Stimulated activated CD8-positive, alpha-beta memory T cell treated with anti-CD3 and anti-CD28 coated beads, Interleukin-4, amount 100 ng/mL, for 48 hours (primary cell): ENCODE measurements at places on chromosomes 7 and 10.

DNA sequence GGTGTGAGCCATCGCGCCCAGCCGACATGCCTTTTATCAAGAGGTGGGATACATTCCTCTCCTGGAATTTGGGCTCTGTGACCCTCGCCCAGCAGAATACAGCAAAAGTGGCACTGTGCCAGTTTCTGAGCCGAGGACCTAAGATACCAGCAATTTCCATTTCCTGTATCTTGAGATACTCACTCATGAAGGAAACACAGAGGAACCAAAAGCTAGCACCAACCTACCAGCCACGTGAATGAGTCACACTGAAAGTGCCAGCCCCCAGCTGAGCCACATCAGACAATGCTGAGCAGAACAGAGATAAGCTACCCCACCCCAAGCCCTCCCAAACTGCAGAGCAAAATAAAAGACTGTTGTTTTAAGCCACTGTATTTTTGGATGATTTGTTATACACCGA lies 56.3 kb downstream of the CACUL1 start:
- DNase-seq: peak; percentile 79

- DNase-seq: no peak
Measured at GRCh38 chr7:4724648-4725013, 42.5 kb downstream of the FOXK1 start.

DNA sequence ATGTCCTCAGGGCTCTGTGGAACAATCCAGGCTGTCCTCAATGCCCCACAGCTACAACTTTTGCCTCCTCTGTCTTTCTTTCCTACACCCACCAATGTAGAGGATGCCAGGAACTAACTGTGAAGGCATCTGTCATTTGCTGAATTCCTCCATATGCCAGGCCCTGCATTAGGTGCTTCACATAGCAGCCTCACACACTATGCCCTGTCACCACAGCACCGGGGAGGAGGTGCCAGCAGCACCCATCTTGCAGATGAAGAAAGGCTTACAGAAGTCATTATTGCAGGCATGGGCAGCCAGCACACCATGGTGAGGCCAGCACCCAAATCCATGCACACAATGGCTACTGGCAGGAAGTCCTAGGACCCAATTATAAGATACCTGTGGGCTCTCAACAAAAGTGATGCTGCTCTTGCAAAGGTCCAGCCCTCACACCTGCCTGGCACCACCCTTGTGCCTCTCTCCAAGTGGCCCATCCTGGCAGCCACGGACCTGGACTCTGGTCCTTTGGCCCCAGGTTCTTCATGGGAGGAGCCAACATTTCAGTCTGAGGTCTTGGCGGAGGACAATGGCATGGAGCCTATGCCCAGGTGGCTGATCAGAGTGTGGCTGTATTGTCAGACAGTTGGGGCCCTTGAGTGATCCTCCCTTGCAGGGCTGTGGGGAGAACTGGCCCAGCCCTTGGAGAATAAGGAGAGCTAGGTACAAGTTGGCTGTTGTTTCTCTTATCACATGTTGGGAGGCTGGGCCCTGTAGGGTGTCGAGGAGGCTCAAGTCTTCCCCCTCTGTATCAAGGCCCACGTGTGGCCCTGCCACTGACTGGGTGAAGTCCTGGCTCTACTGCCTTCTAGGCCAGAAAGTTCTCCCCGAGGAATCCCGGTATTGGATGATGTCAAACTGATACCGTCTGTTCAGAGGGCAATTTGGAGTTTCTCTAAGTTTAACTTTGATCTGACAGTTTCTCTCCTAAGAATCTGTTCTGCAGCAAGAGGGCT lies 14.4 kb upstream of the MYL7 start:
- DNase-seq: no peak

DNA sequence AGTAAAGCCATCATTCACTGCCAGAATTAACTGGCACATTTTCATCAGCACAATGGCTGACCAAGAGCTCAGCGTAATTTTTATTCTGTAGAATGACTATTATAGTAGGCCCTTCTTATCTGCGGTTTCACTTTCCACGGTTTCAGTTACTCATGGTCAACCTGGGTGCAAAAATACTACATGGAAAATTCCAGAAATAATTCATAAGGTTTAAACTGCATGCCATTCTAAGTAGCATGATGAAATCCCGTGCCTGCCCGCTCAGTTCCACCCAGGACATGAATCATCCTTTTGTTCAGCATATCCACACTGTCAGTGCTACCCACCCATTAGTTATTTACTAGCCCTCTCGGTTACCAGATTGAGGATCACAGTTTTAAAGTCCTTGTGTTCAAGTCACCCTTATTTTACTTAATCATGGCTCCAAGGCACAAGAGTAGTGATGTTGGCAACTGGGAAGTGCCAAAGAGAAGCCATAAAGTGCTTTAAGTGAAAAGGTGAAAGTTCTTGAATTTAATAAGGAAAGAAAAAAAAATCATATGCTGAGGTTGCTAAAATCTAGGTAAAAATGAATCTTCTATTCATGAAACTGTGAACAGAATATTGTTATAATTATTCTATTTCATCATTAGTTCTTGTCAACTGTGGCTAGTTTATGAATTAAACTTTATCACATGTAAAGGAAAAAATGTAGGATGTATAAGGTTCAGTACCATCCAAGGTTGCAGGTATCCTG lies 204.9 kb downstream of the DOCK4 start:
- DNase-seq: no peak

DNA sequence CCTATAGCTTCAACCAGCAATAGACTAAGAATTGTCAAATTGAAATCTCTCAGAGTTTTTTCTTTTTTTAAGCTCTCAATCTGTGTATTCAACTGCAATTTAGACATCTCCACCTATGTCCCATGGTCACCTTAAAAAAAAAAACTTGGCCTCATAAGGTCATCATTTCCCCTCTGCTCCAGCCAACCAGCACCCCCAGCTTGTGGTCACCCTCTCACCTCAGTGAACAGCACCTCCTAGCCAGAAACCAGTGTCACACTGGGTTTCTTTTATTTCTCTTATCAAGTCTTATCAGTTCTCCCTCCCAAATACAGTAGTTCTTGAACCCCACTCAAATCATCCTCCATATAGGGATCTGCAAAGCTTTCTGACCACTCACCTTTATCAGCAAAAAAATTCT lies 4.0 kb downstream of the ITGB1 start:
- no peak for DNase-seq

GRCh38 chr10:124534826-124535601 lies 73.4 kb downstream of the LHPP start:
- no peak for DNase-seq

- DNase-seq: no peak
Measured at GRCh38 chr7:31478721-31479120, 35.2 kb upstream of the ITPRID1 start.

DNA sequence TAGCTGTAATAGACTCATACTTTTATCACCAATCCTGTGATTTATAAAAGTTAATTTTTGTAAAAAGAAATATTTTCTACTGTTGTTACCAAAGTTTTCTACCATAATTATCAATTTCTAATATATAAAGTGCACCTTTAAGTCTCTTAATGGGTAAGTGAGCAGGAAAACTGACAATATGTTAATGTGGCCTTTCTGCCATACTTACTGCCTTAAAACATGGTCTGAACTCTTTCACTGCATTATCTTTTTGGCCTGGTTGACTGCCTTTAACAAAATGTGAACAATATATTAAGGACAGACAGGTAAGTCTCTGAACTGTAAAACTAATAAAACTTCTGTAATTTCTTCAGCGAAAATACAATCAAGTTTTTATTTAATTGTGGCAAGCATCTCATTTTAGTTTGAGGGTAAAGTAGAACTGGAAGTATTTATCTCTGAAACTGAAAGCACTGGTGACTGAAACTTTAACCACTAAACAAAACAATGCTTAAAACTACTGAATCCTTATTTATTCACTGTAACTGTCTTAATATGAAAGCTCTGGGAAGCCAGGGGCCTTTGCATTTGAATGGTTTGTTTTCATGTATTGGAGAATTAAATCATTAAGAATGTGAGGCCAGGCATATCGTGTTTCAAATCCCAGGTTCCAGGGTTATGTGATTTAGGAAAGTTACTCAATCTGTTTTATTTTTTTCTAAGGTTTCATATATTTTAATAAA lies 948.8 kb upstream of the POT1 start:
- DNase-seq: no peak

DNA sequence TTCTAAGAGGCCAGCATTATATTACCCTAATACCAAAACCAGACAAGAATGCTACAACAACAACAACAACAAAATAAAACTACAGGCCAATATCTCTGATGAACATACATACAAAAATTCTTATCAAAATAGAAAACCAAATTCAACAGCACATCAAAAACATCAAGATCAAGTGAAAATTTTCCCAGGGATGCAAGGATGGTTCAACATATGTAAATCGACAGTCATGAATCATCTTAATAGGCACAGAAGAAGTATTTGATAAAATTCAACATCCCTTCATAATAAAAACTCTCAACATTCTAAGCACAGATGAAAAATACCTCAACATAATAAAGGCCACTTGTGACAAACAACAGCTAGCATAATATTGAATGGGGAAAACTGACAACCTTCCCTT lies 75.3 kb downstream of the JMJD1C start:
- DNase-seq: no peak

- no peak for DNase-seq
Measured at GRCh38 chr7:108138911-108139310, 8.8 kb upstream of the LAMB4 start.
